ENCODE measurements at places on chromosomes 3 and 15. TPM values are rescaled to one million over a fixed set of nuclear protein-coding genes. Genes with fewer than 3 reads are reported as not detected.

The ZNF710 gene
- 17.2 TPM for total RNA-seq

The CD86 gene
- not detected for total RNA-seq

The RAB6B gene
- 2.2 TPM for total RNA-seq

The BAHD1 gene
- 12.3 TPM for total RNA-seq

The TRAK1 gene
- total RNA-seq, result 13.3 TPM

The CADM2 gene
- 0.11 TPM for total RNA-seq

The SLC22A13 gene
- not detected for total RNA-seq

All from A549 treated with Mapracorat at 1 μM for 4 hours (cell line).